Activated CD4-positive, alpha-beta T cell treated with anti-CD3 and anti-CD28 coated beads, Interleukin-2, amount 50 U/mL, for 1 hour (primary cell): ENCODE measurements at places on chromosomes 11 and 22.
A peak's percentile ranks its signal among the peaks of the same experiment; 100 is the strongest.

DNA sequence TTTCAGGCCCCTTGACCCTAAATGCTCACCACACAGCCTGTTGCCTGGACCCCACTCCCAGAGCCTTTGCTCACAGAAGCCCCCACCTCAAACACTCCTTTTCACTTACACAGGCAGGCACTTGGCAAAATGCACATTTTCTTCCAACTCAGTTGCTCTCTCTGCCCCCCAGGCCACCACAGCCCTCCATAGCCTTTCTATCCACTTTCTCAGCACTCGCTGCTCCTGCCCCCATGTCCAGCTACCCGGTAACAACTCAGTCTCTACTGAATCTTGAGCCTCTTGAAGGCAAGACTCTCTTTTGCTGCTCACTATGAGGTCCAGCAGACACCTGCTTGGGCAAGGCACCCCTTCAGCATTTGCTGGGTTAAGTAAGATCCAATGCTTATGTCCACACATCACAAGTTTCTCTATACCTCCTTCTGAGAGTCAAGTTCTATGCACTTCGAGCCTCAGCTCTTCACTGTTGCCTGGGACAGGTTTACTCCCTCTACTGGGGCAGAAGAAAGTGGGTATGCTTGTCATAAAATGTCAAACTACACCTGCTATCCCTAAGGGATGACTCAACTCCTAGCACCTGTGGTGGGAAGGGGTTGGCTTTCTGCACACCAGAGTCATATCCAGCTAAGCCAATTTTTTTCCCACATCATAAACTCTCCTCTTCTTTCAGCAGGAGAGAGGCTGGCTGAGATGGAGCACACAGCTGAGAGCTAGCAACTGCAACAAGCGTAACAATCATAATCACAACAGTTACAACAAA is 36.9 kb downstream of the MORC2 start:
- no peak for DNase-seq

DNA sequence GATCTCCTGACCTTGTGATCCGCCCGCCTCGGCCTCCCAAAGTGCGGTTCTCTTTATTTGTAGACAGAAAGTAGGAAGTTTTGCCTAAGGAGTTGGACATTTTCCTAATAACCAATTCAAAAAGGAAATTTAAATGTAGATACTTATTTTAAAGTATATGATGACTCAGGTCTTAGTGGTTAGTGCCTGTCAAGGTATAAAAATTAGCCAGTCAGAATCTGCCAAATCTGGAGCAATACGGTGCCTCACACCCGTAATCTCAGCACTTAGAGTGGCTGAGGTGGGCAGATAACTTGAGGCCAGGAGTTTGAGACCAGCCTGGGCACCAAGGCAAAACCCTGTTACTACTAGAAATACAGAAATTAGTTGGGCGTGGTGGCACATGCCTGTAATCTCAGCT is 86.7 kb upstream of the RASSF10 start:
- DNase-seq, result no peak

GRCh38 chr11:35348898-35349687 is 70.3 kb downstream of the SLC1A2 start:
- DNase-seq, result no peak

DNA sequence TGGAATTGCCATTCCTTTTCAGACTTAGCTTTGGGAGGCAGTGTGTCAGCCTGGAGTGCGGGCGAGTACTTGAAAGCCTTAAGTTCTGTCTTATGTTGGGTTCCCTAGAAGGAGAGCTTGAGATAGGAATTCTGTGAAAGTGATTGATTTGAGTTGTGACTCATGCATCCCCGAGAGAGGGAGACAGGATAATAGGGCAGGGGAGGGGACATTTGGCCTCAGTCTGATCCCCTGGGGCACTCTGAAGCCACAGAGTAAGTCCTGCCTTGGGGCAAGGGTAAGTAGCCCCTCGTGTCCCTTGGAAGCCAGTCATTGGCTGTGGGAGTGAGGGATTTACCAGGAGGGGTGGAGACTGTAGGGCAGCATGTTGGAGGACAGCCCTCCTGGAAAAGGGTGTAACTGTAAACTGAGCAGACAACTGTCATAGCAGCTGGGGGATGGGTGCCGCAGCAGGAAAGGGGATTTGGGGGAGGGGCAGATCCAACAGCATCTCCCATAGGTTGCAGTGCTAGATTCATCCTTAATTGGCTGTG is 44.0 kb downstream of the KIAA1671 start:
- no peak for DNase-seq

GRCh38 chr11:131560287-131560686 is 189.9 kb downstream of the NTM start:
- DNase-seq, result no peak

DNA sequence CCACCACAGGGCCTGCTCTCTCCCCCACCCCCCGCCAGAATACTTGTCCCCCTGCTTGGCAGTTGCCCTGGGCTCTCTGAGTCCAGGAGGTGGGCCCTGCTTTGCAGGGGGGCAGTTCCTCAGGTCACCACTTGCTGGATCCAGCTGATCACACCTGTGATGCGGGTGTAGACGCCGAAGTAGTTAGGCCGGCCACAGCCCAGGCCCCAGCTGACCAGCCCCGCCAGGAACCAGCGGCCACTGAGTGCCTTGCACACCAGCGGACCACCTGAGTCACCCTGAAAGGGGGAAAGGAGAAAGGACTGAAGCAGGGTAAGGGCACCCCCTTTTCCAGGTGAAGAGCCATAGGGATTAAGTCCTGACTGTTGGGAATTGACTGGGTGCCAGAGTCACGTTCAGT is 14.4 kb downstream of the KCTD17 start:
- no peak for DNase-seq

DNA sequence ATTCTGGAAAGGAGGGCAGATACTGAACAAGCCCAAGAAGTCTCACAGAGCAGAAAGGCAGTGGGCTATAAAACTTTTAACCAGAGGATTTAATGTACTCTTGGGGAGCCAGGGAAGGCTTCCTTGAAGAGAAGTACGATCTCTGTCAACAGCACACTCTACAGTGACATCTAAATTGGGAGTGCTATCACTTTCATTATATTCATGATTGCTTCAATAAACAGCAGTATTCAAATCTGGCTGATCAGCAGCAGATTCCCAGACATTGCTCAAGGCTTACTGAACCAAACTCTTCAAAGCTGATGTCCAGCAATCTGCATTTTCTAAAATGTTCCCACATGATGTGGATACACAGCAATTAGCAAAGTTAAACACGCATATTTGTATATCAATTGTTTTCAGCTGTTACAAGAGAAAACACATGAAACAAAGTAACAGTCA is 44.2 kb downstream of the SYTL2 start:
- DNase-seq, result no peak

DNA sequence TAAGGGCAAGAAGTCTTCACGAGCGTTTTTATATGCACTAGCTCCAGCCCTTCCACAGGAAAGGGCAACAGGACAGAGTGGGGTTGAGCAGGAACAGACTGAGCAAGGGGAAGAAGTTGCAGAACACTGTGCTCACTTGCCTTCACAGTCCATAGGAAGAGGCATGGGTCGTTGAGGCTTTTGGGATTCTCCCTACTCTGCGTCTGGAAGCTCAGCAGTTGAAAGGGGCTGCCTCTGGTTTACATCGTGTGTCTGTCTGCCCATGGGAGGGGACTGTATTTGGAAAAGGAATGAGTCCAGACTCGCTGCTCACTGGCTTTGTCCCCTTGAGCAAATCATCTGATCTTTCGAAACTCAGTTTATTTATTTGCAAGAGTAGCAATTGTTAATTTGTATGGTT is 1.1 kb upstream of the PDGFD start:
- no peak for DNase-seq

GRCh38 chr11:47201015-47201414 is 13.8 kb upstream of the DDB2 start:
- DNase-seq, result no peak

- no peak for DNase-seq
These were observed 189.7 kb downstream of the BRD1 start for GRCh38 chr22:49638001-49638400.

GRCh38 chr11:93189462-93189861 is 8.3 kb downstream of the SLC36A4 start:
- DNase-seq, result no peak

- DNase-seq, result no peak
These were observed 4.8 kb upstream of the SUN2 start for GRCh38 chr22:38760477-38761201.

DNA sequence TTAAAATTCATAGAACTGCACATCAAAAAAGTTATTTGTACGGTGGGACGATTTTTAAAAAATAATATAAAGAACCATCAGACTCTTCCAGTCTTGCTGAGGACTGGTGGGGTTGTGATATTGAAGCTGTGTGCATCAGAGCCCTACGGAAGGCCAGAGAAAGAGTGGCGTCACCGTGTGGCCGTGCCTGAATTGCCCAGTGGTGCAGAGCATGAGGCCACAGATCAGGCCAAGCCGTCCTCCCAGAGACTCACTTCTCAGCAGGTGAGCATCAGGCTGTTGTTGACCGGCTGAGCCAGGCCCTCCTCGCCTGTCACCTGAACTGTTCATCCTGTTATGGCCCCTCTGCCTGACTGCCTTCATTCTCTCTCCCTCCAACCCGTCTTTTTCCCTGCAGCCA is 1013.9 kb downstream of the TBC1D22A start:
- no peak for DNase-seq

GRCh38 chr11:93526346-93526633 is 16.9 kb downstream of the SMCO4 start:
- no peak for DNase-seq

- no peak for DNase-seq
These were observed 18.1 kb upstream of the ELF5 start for GRCh38 chr11:34531663-34532062.

GRCh38 chr11:567011-567628 is 6.3 kb downstream of the RASSF7 start:
- DNase-seq, result no peak

- DNase-seq, result peak; percentile 61
These were observed 7.2 kb upstream of the PLXNB2 start for GRCh38 chr22:50314455-50315288.

DNA sequence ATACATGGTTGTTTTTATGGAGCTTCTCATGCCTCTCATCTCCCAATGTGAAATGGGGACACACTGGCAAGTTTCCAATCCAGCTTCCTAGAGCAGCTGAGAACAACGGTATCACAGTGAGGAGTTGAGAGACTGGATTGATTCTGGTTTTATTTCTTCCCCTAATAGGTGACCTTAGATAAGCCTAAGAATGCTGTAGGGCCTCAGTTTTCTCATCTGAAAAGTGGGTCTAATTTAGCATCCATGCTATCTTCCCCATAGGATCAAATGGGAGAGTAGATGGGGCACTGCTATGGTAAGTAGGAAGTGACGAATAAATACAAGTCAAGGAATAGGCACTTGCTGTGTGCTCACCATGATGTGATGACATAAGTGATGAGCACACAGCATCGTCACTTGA is 61.1 kb upstream of the PHOX2A start:
- no peak for DNase-seq

- no peak for DNase-seq
These were observed 48.4 kb downstream of the GRAMD1B start for GRCh38 chr11:123478352-123478987.

DNA sequence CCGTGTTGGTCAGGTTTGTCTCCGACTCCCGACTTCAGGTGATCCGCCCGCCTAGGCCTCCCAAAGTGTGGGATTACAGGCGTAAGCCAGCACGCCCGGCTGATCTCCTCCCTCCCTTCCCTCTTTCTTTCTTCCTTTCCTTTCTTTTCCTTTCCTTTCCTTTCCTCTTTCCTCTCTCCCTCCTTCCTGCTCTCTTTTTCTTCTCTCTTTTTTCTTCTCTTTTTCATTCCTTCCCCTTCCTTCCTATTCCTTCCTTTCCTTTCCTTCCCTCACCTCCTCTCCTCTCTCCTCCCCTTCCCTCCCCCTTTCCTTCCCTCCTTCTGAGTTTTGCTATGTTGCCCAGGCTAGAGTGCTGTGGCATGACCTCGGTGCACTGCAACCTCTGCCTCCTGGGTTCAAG is 3.9 kb upstream of the ZDHHC5 start:
- DNase-seq, result no peak

DNA sequence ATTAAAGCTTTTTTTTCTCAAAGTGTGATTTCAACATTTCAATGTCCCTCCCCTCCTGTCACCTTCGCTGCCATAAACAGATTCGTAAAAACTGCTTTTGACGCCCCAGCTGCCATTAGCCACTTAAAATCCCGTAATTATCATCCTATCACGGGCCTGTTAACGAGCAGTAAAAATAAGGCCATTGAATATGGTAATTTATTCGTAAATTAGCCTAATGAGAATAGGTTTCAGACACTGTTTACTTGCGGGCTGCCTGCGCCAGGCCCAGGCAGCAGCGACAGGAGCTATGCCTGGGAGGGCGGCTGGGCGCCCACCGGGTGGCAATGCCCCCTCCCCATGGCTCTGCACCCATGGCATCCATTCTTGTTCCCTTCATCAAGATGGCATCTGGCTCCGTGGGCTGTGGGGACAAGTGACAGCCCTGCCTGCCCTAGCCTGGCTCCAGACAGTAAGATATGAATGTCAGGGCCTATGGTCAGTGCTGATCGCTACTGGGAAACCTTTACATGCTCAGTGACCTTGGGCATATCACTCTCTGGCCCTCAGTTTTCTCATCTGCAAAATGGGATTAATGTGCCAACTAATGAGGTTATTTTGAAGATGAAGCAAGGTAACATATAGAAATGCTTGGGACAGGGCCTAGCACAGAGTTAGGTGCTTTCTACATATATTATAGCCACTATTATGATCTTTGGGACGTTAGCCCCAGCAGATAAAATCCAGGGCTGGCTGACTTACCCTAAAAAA is 500.8 kb downstream of the MN1 start:
- DNase-seq, result no peak

GRCh38 chr11:8503910-8504364 is 90.1 kb downstream of the STK33 start:
- DNase-seq, result no peak

DNA sequence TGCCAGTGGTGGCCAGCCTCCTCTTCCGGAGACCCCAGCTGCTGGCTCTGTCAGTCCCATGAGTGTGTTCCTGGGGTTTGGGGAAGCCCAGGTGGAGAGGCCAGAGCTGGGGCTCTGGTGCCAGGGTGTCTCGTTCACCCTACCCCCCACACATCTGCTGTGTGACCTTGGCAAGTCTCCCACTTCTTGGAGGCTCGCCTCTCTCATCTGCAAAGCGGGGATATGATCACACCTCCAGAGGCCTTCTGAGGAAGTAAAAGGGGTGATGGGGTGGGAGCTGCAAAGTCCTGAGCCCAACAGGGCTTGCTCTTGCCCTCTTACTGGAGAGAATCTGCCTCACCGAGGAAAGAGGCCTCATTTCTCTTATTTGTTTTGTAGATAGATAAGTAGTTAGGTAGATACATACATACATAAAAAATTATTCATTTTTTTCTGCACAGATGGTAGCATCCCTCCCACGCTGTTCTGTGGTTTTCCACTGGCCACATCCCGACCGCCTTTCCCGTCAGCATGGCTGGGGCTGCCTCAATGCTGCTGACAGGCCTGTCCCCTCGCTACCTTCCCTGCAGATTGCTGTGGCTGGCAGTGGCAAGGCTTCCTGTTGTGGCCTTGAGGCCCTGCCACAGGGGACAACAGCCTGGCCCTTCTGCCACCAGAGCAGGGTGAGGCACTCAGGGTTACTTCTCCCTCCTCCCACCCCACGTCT is 23.9 kb downstream of the MYO7A start:
- DNase-seq, result peak; percentile 24

- DNase-seq, result no peak
These were observed 288.8 kb downstream of the SWAP70 start for GRCh38 chr11:9952511-9953196.
